Activated naive CD4-positive, alpha-beta T cell treated with anti-CD3 and anti-CD28 coated beads for 36 hours (primary cell): ENCODE measurements at places on chromosomes 1 and 21.

DNA sequence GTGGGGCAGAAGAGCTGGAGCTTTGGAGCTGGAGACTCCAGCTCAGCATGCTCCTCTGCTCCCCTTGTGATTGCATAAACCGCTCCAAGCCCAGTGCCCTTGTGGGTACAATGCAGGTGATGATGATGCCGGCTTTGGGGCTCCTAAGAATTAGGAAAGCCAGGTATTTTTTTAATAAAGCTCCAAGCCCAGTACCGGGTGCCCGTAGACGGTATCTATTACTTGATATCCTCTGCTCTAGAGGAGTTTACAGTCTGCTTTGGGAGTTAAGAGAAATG lies 27.2 kb downstream of the TENT5C start:
- DNase-seq, result no peak

GRCh38 chr1:241250465-241250864 lies 106.5 kb downstream of the RGS7 start:
- DNase-seq, result no peak

GRCh38 chr1:206679738-206680211 lies 4.9 kb upstream of the MAPKAPK2 start:
- peak; percentile 37 for DNase-seq

DNA sequence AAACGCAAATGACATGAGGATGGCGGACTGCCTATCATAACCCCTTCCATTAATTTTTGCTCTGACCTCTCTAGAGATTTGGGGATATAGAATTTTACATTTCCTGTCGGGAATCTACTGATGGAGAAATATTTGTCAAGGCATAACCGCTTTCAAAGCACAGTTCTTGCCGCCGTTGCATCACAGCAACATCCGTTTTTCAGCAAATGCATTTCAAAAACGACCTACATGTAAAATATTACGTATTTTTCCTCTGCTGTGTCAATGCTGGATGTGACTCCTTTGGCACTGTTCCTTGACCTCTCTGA lies 4.9 kb downstream of the MIER1 start:
- DNase-seq, result no peak

DNA sequence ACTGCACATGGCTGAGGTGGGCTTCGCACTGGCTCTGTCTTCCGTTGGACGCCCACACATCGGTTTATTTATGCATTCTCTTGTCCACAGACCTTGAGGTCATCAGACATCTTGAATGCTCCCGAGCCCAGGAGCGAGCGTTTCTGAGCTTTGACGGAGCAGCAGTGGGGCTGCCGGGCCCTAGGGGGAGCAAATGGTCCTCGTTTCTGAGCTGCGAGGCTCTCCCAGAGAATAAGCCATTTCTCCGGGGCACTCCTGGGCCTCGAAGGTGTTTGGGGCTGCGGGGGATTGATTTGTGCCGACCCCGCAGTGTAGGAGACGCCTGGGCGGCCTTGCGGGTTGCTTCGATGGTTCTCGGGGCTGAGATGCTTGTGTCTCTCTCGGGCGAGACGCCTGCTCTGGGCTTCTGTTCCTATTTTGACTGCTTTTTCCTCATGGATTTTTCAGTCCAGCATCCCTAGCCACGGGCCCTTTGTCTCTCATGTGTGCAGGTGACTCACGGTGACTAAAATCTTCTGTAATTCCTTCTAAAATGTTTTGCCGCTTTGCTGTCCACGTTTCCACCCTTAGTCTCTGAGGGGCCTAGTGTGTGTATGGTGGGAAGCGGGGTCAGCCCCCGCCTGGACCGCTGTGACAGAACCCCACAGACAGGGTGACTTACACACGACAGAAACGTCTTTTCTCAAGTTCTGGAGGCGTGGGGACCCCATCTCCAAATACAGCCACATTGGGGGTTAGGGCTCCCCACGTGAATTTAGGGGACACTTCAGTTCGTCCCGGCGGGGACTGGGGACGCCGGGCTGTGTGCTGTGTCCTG lies 62.1 kb downstream of the FAAP20 start:
- DNase-seq, result peak; percentile 44

GRCh38 chr1:25916460-25916859 lies 10.2 kb upstream of the STMN1 start:
- DNase-seq, result no peak

DNA sequence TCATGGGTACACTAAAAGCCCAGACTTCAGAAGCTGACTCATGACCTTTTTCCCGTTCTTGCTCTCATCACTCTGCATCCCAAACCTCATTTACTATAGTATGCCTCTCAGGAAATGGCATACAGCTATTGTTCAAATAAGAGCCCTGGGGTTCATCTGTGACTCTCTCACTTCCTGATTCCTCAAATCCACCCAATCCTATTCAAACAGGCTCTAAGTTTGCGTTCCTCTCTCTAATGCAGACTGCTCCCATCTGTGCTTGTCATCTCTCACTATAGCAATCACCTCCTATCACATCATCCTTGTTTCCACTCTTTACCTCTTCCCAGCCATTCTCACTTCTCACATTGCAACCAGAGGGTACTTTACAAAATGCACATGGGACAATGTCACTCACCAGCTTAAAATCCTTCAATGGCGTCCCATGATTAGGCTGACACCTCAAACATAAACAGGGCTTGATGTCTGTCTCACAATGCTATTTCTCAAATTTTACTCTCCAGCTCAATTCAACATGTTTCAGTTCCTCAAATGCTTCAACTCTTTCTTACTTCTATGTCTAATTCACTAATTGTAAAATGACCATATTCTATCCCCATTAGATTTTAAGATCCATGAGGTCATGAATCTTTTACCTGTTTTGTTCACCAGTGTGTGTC lies 408.4 kb downstream of the NTNG1 start:
- no peak for DNase-seq

- no peak for DNase-seq
Measured at GRCh38 chr1:4422504-4423289, 231.7 kb upstream of the AJAP1 start.

- no peak for DNase-seq
Measured at GRCh38 chr21:30935889-30936168, 54.4 kb upstream of the KRTAP11-1 start.

DNA sequence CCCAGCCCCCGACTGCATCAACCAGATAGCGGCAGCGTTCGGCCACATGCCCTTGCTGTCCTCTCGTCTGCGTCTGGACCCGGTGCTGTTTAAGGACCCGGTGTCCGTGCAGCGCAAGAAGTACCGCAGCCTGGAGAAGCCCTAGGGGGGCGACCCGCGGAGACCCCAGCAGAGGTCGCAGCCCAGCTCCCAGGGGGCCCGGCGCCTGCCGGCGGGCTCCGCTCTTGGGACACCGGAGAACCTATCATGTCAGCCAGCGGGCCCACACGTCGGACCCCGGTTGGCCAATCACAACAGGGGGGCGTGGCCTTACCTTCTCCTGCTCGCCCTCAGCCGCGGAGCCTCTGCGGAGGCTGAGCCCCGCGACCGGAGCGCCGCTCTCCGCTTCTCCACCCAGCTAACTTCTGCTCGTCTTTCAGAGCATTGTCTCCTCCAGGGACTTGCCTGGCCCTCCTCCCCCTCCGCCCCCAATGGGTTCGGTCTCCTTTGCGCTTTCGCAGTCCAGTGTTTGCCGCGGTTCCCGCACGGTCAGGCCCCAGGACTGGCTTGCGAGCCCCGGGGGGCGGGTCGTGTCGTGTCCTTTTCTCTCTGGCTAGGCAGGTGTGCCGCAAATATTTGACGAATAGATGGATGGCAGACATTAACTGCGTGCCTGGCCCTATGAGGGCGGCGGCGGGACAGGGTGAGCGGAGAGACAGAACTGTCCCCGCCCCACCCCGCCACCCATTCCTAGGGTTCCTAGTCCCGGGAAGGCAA lies 10.5 kb downstream of the SLC30A2 start:
- peak; percentile 97 for DNase-seq

- no peak for DNase-seq
Measured at GRCh38 chr1:8598060-8598724, 219.2 kb downstream of the RERE start.

GRCh38 chr1:178137238-178137637 lies 43.3 kb downstream of the RASAL2 start:
- no peak for DNase-seq

DNA sequence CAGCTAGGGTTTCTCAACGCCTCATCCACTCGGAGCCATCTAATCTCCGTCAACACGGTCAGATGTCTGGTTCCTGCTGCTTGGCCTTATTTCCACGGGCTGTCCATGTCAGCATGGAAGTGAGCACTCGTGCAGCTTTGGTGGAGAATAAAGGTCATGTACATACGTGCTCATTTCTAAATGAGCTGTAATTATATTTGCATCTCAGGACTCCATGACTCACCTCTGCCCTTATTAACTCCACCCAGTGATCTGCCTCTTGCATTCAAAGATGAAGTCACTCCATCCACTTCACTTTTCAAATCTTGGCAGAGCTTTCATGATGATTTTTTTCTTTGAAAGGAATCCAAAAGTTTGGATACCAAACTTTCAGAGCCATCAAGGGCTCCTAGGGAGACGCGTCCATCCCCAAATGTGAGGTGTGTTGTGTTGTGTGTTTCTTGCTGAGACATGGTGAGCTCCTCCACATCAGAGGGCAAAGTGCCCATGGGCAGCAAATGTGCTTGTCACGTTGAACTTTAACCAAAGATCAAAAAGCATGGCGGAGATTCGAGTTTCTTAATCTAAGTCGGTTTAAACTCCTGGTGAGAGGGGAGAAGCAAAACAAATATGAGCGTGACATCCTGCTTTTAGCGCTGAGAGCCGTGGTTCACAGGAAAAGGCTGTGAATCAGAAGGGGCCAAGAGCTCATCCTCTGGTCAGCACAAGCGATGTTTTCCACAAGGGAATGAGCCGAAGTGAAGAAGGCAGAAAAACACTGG lies 68.6 kb upstream of the ERRFI1 start:
- no peak for DNase-seq

DNA sequence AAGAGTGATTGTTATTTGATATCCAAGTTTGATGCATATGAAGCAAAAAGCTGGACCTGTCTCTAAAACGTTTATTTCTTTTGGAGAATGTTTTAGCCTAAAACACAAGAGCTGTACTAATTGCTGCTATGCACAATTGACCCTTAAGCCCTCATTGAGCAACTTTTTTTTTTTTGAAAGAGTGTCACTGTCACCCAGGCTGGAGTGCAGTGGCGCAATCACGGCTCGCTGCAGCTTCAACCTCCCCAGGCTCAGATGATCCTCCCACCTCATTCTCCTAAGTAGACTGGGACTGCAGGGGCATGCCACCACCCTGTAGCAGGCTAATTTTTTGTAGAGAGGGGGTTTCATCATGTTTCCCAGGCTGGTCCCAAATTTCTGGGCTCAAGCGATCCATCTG lies 129.1 kb downstream of the PIK3R3 start:
- no peak for DNase-seq

GRCh38 chr1:204495777-204496176 lies 1.2 kb upstream of the PIK3C2B start:
- DNase-seq, result no peak

GRCh38 chr1:13794231-13795187 lies 94.5 kb downstream of the PRDM2 start:
- no peak for DNase-seq

- no peak for DNase-seq
Measured at GRCh38 chr1:185074307-185074706, 28.9 kb downstream of the RNF2 start.

DNA sequence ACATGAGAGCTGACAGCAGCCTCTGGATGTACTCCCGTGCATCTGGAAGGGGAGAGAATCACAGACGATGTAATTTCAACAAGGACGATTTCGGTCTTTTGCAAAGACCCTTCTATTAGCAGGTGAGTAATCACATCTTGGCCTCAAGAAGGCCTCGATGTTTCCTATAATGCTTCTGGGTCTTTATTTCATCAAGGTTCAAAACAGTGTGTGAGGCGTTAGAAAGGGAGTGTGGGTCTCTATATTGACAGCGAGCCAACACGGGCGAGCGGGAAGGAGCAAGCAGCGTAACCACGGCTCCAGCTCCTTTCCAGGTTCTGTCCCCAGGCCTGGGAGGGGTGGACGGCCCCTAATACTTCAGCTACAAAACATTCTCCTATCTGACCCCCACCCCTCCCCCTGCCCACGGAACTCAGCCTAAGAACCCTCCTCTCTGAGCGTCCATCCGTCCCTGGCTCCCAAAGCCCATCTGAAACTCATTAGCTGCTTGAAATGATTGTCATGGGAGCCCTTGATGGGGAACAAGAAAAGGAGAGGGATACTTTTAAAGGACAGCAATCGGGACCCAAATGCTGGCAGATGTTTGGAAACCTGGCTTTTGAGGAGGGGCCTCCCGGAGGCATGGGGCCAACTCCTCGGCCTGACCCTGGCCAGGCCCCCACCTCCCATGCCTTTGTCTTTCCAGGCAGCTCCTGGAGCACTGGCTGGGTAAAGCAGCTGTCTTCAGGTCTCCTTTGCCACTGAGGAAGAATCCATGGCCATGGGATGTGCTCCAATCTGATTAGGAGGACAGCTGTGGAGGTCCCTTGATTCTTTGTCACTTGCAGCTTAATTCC lies 250.8 kb downstream of the FOXD2 start:
- no peak for DNase-seq

DNA sequence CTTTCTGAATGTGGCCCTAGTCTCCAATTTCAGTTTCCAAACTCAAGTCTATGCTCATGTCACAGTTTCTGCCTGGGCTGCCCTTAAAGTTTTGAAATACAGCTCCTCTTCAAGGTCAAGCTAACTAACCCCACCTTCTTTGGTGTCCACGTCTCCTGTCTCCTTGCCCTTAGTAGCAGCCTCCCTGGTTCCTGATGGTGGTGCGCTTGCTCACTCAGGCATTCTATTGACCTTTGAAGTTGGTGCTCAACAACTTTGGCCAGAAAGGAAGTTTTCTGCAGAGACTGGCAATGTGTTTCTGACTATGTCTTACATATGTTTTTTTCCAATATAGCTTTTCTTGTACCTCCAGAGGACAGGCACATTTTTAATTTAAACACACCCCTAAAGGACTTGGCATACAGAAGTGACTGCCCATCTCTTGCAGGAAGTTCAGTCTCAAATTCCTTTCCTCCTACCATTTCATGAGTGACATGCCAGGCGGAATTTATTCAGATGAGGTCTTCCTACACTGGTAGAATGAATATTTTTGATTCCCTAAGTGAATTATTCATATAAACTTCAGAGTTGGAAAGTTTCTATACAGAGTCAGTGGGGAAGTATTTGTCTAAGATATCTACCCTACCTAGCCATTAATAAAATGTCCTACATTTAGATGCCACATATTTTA lies 364.3 kb upstream of the USP24 start:
- no peak for DNase-seq

GRCh38 chr1:182885591-182885990 lies 46.4 kb downstream of the DHX9 start:
- DNase-seq, result no peak

- DNase-seq, result no peak
Measured at GRCh38 chr1:193697776-193698175, 511.4 kb upstream of the B3GALT2 start.
